NCI-H2081 (cell line): ENCODE measurements at places on chromosomes 11 and 22.

DNA sequence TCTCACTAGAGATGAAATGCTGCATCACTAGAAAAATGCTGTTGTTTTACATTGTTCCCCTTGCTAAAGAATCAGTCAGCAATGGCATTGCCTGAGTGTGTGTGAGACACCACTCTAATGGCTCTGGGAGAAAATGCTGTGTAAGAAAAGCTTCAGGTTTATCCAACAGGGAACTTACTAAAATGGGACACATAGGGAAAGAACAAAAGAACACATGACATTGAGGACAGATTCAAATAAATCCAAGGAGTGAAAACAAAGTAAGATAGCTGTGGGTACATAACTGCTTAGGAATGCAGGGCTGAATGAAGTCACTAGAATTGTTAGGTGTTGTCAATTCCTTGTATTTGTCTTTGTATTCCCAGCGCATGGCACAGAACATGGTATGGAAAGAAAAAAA, 24.2 kb downstream of the BLID start:
- no peak for DNase-seq

GRCh38 chr22:20945578-20945934, 21.5 kb upstream of the AIFM3 start:
- no peak for DNase-seq

GRCh38 chr11:15223318-15223717, 108.6 kb downstream of the INSC start:
- DNase-seq = no peak

DNA sequence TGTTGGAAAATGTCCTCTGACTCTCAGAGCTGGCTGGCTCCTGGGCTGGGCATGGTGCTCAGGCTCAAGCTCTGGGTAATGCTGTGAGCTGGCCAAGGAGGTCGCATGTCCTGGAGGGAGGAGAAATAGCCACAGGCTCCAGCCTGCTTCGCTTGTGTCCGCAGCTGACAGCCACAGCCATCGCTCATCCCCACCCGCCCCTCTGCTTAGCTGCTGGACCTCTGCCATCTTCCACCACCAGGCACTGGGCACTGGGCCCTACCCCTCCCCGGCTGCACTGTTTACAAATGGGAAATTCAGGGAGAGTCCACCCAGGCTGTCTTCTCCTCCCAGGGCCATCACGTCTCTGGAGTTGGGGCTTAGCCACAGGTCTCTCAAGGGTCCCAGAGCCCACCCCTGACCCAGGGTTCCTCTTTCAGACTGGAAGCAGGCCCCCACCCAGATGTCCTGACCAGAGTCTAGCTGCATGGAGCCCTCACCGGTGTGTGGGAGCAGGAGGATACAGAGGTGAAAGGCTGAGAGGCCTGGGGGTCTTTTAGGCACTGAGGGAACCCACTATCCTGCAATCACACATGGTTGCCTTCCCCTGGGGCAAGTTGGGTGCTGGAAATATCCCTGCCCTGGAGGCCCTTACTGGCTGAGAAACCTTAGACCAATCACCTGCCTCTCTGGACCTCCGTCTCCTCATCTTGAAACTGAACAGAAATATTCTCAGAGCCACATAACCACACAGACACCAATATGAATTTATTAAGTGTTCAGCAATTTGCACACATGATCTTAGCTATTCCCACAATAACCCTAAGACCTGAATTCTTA, 62.7 kb downstream of the CD82 start:
- DNase-seq = peak; percentile 92

- no peak for DNase-seq
These were observed 1482.0 kb downstream of the BRD1 start for GRCh38 chr22:48345631-48346030.

GRCh38 chr11:57527056-57527631, 3.4 kb downstream of the TIMM10 start:
- peak; percentile 55 for DNase-seq

DNA sequence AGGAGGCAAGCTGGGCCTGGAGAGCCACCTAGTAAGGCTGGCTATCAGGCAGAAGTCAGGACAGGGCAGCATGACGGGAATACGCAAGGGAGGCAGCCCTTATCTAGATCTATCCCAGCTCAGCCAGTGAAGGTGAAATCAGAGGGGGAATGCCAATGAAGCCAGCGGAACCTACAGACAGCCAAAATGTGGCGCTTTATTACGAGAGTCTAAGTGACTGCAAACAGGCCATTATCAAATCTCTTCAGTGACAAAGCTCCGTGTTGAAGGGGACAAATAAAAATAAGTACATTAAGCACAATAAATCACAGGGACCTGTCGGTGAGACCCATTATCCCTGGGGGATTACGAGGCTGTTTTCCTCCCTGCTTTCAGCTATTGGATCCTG, 22.8 kb downstream of the LARGE1 start:
- DNase-seq = no peak

DNA sequence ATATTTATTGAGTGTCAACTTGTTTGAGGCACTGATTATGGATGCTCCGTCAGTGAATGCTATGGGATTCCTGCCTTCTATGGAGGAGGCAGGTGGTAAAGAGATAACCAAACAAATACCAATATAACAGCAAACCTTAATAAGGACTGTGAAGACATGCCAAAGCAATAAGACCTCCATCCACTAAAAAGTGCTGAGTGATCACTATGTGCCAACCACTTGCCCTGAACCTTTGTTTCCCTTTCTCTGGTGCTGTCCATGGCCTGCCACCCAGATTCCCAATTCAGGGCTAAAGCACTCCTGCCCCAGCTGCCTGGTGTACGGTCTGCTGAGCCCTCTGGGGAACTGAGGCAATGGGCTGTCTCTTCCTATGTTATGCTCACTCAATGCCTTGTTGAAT, 1074.9 kb downstream of the OPCML start:
- DNase-seq = no peak

DNA sequence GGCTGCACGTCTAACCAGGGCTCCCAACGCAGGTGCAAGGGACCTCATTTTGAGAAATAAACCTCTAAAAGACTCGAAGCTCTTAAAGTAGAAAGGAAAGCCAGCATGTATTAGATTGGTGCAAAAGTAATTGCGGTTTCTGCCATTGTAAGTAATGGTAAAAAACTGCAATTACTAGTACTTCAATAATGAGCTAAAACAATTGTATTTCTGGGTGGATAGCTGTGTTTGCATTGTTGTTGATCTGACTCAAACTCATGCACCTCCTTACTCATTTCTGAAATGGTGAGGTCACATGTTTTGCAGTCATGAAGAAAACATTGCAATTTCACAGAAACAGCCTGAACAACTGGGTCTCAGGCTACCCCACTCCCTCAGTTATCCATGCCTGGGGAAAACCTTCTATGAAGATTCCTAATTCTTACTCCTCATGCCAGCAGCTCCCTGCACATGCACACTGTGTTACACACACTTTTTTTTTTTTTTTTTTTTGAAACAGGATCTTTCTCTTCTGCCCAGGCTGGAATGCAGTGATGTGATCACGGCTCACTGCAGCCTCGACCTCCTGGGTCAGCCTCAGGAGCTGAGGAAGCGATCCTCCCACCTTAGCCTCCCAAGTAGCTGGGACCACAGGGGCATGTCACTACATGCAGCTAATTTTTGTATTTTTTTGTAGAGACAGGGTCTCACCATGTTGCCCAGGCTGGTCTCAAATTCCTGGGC, 24.6 kb downstream of the VWCE start:
- DNase-seq = no peak

- no peak for DNase-seq
These were observed 1.9 kb downstream of the PKP3 start for GRCh38 chr11:395866-396265.

DNA sequence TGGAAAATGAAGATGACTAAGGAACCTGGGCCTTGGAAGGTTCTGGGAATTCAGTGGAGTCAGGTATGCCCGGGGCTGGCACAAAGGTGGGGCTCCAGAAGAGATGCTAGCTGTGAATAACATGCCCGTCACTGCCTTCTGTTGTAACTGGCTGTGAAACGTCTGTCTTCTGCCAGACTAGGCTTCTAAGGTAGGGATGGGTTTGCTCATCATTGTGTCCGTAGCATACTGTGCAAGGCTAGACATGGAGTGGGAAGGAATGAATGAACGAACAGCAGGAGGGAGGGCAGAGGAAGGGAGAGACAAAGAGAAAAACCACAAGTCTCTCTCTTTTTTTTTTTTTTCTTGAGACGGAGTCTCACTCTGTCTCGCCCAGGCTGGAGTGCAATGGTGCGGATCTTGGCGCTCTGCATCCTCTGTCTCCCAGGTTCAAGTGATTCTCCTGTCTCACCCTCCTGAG, 327.4 kb downstream of the MN1 start:
- DNase-seq = no peak

GRCh38 chr22:48778308-48779195, 1049.1 kb downstream of the BRD1 start:
- no peak for DNase-seq

DNA sequence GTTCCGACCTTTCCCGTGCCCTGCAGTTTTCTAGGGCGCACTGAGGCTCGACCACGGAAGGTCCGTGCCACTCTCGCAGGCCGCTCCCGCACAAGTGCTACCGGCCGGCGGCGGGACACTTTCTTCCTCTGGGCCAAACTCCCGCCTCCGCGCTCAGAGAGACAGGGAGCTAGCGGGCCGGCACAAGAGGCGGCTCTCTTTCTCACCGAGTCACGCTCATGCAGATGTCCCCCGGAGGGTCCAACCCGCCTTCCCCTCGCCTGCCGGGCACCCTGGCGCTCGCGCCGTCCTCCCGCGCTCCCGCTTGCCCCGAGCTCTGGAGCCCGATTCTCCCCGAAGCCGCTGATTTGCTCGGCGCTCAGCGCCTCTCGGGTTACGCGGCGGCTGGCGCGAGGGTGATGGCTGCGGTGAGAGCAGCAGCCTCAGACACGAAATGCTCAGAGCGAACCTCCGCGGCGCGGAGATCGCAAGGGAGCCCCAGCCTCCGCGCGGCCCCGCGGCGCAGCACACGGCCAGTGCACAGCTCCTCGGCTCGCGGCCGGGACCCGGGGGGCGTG, 1.0 kb downstream of the LMO1 start:
- DNase-seq = no peak

- no peak for DNase-seq
These were observed 481 bp downstream of the ANGPTL5 start for GRCh38 chr11:101915791-101916291.

DNA sequence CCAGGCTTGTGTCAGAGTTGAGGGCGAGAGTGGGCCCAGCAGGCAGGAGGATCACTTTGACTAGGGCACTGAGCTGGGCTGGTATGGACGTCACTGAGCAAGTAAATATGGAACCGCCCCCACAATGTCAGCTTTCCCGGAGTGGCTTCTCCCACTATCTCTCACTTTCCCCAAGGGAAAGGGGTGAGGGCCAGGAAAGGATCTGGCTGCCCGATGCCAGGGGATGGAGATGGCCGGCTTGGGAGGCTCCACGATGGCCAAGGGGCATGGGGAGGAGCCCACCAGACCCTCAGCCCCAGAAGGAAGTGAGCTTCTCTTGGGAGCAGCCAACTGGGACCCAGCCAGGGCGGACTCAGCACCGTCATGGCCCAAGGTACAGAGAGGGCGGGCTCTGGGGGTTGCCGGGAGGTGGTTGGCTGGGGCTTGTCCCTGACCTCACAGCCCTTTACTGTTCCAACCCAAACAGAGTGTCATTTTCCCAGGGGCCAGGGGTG, 8.7 kb downstream of the PRDM11 start:
- DNase-seq = no peak
